ENCODE measurements at places on chromosomes 11 and 22. TPM values are rescaled to one million over a fixed set of nuclear protein-coding genes. Genes with fewer than 3 reads are reported as not detected.

GRCh38 chr11:63144121-63144520, at the start of gene SLC22A24:
SLC22A24 (minus strand) TSS chr11:63144221; CDS start chr11:63143779, 442 bp downstream.
- no peak for DNase-seq

GRCh38 chr11:60182541-60183330, at the start of gene MS4A6A:
MS4A6A (minus strand) TSS chr11:60183083; CDS start chr11:60181727, 1,356 bp downstream.
- DNase-seq = no peak

- no peak for DNase-seq
Observed at GRCh38 chr11:20627701-20628100, 28.3 kb downstream of the SLC6A5 start.

- no peak for DNase-seq
Observed at GRCh38 chr11:105156720-105157119, 17.2 kb upstream of the CARD18 start.

DNA sequence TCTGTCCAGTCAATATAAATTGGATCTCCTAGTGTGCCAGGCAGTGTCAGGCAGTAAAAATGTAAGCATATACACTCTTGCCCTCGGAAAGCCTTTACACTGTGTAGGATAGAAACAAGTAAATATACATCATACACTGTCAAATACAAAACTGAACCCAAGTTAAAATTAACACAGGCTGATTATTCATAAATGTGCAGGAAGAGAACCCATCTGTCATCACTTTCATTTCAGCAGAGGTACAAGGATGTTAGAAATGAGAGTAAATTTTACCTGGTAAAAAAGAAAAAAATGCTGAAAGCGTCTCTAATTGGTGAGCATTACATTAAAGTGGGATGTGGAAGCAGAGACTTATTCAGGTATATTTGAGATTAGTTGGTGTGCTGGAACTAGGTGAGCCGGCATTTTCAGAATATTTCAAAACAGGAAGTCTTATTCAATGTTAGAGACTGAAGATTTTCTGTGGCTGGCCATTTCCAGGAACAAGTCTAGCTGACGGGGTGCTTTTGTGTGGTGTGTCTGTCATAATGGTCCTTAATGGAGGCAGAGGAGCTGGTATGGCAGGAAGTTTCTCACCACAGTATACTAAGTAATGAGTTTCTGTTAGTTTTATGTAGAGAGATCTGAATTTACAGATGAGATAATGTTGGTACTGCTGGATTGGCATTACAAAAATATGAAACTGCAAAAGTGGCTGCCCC, 192.6 kb downstream of the CASP12 start:
- no peak for DNase-seq

- no peak for DNase-seq
Observed at GRCh38 chr11:69063652-69064260, 15.0 kb downstream of the TPCN2 start.

DNA sequence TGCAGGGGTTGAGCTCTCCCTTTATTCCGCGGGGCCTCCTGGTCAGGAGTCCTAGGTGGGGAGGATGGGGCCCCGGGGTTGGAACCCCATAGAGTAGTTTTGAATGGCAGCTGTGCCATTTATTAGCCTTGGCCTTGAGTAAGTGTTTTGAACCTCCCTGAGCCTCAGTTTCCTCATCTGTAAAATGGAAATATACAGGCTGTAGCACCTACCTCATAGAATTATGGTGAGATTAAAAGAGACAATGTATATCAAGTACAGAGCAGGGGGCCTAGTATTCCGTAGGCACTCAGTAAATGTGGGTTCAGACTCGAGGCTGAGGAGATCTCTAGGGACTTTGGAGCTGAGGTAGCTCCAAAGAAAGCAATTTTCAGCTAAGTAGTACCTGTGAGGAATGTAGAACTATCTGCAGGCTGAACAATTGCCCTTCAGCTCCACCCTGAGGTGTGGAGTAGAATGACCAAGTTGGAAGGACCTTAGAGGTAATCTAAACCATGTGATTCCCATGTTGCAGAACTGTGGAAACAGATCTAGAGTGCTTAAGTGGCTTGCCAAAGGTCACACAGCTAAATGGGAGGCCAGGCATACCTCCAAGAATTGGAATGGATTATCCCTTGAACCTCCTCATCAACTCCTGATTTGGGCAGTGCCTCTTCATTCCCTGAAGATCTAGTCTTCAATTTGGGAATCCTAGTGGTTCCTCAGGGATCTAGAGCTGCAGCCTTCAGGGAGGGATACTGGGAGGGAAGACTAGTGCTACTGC, 682 bp downstream of the PGAP2 start:
- DNase-seq = peak; percentile 55

DNA sequence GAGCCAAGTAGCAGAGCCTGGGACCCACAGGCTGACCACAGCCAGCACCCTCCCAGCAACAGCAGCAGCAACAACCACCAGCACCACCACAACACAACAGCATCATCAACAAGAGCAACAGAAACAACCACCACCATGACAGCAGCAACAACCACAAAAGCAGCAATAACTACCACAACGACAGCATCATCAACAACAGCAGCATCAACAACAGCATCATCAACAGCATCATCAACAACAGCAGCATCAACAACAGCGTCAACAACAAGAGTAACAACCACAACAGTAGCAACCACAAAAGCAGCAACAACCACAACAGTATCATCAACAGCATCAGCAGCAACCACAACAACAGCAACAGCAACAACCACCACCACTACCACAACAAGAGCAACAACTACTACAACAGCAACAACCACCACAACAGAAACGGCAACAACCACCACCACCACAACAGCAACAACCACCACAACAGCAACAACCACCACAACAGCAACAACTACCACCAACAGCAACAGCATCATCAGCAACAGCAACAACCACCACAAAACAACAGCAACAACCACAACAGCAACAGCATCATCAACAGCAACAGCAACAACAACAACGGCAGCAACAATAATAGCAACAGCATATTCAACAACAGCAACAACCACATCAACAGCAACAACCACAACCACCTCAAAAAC, 22.1 kb upstream of the FGF3 start:
- DNase-seq = no peak

- peak; percentile 26 for DNase-seq
Observed at GRCh38 chr11:74809801-74810200, 61.2 kb downstream of the RNF169 start.

DNA sequence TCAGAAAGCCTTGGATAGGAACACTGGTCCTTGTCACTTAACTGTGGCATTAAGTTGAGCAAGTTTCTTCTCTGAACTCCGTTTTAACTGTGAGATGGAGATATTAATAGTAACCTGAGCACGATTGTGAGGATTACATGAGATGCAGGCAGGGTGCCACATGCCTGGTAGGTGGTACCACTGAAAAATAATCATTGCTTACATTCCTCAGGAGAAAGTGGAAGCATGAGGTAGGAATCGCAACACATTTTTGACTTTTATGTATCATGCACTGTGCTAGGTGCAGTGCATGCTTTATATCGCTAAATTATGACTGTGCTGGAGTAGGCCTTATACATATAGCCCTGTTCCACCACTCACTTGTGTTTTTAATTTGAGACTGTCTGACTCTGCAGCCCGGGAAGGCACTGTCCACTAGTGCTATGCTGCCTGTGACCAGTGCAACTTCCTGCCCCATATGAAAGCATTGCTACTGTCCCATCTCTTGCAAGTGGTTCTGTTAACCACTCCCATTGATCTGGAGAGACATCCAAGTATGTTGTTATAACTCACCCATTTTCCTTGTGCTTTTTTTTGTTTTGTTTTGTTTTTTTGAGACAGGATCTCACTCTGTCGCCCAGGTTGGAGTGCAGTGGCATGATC, 1.0 kb downstream of the UQCR10 start:
- no peak for DNase-seq

- peak; percentile 40 for DNase-seq
Observed at GRCh38 chr11:110125632-110126031, 32.4 kb downstream of the ZC3H12C start.

- no peak for DNase-seq
Observed at GRCh38 chr11:118895093-118896039, 11.7 kb downstream of the CXCR5 start.

- DNase-seq = no peak
Observed at GRCh38 chr11:56457076-56457475, 16.1 kb downstream of the OR5M3 start.

DNA sequence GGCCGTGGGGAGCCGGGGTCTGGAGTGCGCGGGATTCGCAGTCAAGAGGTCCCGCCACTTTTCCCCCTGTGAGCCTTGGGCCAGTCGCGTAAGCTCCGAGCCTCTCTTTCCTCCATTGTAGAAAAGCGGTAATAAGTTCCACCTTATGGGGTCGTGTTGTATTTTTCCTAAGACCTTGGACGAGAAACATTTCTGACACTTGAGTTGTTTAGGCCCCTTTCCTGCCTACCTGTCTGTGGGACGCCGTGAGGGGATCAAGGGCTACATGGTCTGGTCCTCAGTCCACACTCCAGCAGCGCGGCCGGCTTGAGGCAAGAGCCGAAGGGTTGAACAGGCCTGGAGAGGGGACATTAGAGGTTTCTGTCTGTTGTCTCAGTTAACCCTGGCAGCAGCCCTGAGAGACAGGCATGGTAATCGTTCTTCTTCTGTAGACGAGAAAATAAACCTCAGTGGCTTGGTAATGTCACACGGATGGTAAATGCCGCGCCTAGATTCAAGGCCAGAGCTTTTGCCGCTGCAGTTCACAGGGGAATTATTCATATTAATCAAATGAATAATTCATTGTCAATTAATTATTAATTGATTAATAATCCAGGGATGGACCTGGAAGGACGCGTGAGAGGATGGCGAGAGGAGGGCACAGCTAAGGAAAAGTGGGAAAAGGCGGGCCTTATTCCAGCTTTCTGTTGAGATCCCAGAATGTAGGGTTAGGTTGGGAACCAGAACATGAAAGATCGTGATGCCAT, 545 bp downstream of the FEN1 start:
- DNase-seq = no peak

DNA sequence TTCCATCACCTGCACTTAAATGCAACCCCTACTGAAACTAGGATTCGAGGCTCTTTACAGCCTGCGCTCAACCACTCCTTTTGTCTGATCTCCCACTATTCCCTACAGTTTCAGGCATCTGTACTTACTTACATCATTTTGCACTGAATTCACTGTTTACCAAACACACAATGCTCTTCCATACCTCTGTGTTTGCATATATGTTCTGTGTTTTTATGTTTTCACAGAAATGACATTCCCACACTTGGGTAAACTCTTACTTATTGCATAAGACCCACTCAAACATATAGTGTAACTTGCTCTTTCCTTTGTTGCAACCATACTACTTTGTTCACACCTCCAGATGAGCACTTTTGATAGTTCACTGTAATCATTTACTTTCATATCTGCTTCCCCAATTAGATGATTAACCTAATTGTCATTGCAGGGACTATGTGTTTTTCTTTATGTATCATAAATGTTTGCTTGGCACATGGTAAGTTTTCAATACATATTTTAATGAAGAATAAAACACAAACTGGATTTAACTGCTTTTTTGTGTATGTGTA, 54.6 kb downstream of the ZBTB44 start:
- no peak for DNase-seq

DNA sequence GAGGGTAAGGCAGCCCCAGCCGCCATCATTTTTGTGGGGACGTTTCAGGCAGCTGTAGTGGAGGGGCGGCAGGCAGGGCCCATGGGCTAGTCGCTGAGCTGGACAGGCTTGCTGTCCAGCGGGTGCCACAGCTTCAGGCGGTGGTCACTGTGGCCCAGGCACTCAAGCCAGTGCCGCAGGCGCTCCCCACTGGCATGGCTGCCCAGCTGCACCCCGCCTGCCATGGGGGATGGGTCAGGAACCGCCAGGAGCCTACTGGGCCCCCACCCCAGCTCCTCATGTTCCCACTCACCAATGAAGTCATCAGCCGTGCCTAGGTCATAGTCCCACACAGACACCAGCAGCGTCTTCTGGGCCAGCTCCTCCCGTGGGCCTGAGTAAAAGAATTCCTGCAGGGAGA, 6.0 kb downstream of the NDUFV1 start:
- no peak for DNase-seq

- no peak for DNase-seq
Observed at GRCh38 chr11:134001088-134001487, 44.3 kb upstream of the IGSF9B start.

TRIM3 gene
- total RNA-seq = 18.9 TPM

CRACR2B gene
- 1.3 TPM for total RNA-seq

KCNE3 gene
- 0.18 TPM for total RNA-seq

MS4A12 gene
- total RNA-seq = not detected

MTA2 gene
- total RNA-seq = 46.2 TPM

DNAL4 gene
- 2.5 TPM for total RNA-seq

CTSC gene
- 69.1 TPM for total RNA-seq

All from fibroblast of the aortic adventitia (primary cell).